Posterior vena cava (tissue), 2 donors: ENCODE measurements at places on chromosomes 4 and X. TPM values are rescaled to one million over a fixed set of nuclear protein-coding genes. Genes with fewer than 3 reads are reported as not detected.

CNKSR2 gene
- total RNA-seq, result 2.1 TPM

DNA sequence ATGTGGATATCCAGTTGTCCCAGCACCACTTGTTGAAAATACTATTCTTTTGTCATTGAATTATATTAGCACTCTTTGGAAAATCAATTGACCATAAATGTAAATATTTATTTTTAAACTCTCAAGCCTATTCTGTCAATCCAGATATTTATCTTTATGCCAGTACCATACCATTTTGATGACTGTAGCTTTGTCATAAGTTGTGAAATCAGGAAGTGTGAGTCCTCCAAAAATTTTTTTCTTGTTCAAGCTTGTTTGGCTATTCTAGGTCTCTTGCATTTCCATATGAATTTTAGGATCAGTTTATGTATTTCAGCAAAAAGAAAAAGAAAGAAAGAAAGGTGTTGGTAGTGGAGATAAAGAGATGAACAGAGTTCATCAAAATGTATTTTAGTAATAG, 8.2 kb upstream of the SMPX start:
- no peak for DNase-seq

- no peak for DNase-seq
Measured at GRCh38 chr4:11469650-11470437, 41.1 kb upstream of the HS3ST1 start.

GRCh38 chr4:94516999-94517398, 65.3 kb downstream of the PDLIM5 start:
- DNase-seq, result no peak

- no peak for DNase-seq
Measured at GRCh38 chr4:185880571-185880970, 68.6 kb upstream of the SORBS2 start.

GRCh38 chr4:41477181-41477905, 60.6 kb upstream of the LIMCH1 start:
- no peak for DNase-seq

DNA sequence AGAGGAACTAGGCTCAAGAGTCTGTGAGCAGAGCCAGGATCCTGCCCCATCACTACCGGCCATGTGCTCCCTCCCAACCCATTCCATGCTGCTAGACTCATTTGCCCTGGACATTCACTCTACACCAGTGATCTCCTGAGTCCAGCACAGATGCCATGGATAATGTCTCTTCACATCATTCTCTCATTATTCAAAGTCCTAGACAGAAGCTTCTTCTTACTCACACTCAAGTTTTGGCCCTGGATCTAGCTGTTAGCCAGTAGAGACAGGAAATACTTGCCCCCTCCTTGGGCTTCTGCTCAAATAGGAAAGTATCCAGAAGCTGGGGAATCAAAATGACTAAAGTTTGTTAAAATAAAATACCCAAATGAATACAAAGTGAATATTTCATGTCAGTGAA, 266.8 kb upstream of the LDB2 start:
- DNase-seq, result no peak

DNA sequence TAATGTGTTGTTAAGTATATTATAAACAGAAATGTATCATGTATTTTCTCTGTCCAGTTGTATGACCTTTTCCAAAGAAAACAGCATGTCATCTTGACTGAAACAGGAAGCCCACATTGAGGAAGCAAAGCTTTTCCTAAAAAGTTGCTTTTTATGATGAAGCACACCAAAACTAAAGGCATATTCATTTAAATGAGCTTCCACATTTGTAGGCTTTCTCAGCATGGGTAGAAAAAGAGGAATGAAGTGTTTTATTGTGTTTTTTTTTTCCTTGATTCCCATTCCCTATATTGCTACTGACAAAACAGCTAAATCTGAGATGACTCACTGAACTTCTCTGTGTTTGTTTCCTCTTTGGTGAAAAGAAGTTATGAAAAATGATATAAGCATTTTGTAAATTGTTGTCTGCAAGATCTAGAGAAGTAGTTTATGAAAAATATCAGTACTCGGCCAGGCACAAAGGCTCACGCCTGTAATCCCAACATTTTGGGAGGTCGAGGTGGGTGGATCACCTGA, 32.5 kb upstream of the FRAS1 start:
- DNase-seq, result no peak
